Lung (tissue), 17 donors: ENCODE measurements at places on chromosomes 2 and 18. TPM values are rescaled to one million over a fixed set of nuclear protein-coding genes. Genes with fewer than 3 reads are reported as not detected.

The MAIP1 gene
- 12.4 TPM for total RNA-seq

The SGPP2 gene
- 39.5 TPM for total RNA-seq

GRCh38 chr2:3768960-3769765 lies 65.8 kb downstream of the DCDC2C start:
- H3K4me3 ChIP-seq, result no peak overlapping the region
- no peaks in the 10 kb centered on the region for H3K36me3 ChIP-seq

GRCh38 chr2:136057802-136058140 lies 60.2 kb downstream of the CXCR4 start:
- no peak for DNase-seq
- no peak overlapping the region for H3K4me3 ChIP-seq
- no peak overlapping the region for H3K27ac ChIP-seq
- H3K36me3 ChIP-seq, result no peaks in the 10 kb centered on the region

DNA sequence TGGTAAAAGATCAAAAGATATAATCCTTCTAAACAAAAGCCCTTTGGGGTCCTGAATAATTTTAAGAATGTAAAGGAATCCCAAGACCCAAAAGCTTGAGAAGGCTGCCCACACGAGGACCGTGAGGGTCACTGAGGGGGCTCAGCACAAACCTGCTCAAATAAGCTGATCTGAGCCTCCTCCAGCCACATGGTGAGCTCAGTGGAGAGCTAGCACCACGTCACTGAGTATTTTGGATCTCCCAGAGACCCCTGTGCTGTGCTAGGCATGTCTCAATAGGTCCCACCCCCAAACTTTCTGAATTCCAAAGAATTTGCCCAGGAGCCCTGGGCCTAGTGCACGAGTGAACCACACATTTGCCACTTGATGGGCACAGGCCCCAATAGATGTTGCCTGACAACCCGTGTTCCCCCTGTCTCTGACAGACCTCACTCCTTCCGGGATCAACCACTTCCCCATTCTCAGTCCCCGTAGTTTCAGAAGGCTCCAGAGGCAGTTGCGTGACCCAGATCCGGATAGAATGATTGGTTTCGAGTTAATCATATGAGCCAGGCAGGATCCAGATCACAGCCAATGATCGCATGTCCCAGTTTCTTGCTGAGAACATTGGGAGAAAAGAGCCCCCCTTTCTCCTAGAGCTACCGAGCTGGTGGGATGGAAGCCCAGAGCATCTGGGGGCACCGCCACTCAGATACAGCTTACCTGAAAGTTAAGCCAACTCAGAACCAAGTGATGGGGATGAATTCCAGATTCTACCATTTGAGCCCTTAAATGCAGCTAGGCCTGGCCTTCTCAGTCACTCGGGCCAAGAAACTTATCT lies 203.8 kb downstream of the TNS1 start:
- peaks cover 29% of the 10 kb centered on the region for H3K36me3 ChIP-seq
- peaks cover 7% of the 10 kb centered on the region for H3K4me1 ChIP-seq
- H3K27me3 ChIP-seq, result no peaks in the 10 kb centered on the region
- DNase-seq, result no peak
- H3K4me3 ChIP-seq, result no peak overlapping the region

DNA sequence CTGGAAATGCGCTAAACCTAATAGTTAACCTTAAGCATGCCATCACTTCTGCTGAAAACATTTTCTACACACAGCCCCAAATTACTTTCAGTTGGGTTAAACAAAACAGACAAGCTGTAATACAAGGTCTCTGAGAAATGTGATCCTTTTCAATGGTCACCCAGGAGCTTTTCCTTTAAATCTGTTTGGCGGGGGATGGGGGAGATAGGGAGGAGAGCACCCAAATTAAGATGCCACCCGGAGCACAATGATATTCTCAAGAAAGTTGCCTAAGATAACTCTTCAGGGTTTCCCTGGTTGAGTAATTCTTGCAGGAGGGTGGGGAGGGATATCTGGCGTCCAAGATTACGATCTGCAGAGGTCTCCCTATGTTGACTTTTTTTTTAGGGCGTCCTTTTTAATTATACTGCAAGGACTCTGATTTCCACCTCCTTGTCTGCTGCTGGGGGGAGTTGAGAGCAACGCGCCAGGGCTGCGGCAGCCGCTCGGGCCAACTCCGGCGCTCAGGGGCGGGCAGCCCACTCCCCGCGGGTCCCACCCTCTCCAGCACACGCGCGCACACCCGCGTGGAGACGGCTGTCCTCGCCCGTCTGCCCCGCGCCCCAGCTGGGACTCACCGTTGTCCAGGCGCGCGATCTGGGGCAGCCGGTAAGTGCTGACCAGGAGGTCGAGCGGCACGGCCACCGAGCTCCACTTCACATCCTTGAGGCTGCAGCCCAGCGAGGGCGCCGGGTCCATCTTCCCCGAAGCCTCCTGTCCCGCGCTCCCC lies 807 bp downstream of the GAREM1 start:
- peak; percentile 55 for DNase-seq
- peak overlapping the region; percentile 15 for H3K27ac ChIP-seq
- no peaks in the 10 kb centered on the region for H3K36me3 ChIP-seq

- no peak overlapping the region for H3K4me3 ChIP-seq
- H3K36me3 ChIP-seq, result no peaks in the 10 kb centered on the region
- no peak for DNase-seq
- no peaks in the 10 kb centered on the region for H3K4me1 ChIP-seq
- H3K27me3 ChIP-seq, result peaks cover 6% of the 10 kb centered on the region
These were observed 31.3 kb upstream of the ASB18 start for GRCh38 chr2:236295481-236295880.

GRCh38 chr18:58539659-58540380 lies 89.1 kb downstream of the ALPK2 start:
- H3K27ac ChIP-seq, result no peak overlapping the region
- DNase-seq, result no peak
- peaks cover 6% of the 10 kb centered on the region for H3K4me1 ChIP-seq
- no peaks in the 10 kb centered on the region for H3K27me3 ChIP-seq
